Chondrocyte (in vitro differentiated cells): ENCODE measurements at places on chromosomes 2 and 18. TPM values are rescaled to one million over a fixed set of nuclear protein-coding genes. Genes with fewer than 3 reads are reported as not detected.

The ANKRD30B gene
- total RNA-seq, result not detected in 3 replicates

The G6PC2 gene
- not detected in 3 replicates for total RNA-seq

The CHRNG gene
- not detected in 3 replicates for total RNA-seq

The CLASP1 gene
- 56.0 to 71.3 TPM (median 57.9 TPM) in 3 replicates for total RNA-seq

The FOXI3 gene
- total RNA-seq, result not detected in 3 replicates

The SFT2D3 gene
- 5.1 to 7.2 TPM (median 7.1 TPM) in 3 replicates for total RNA-seq

The DNAH7 gene
- 0.03 to 0.70 TPM (median 0.20 TPM) in 3 replicates for total RNA-seq

The RNF125 gene
- 0.51 to 0.87 TPM (median 0.60 TPM) in 3 replicates for total RNA-seq

The SP3 gene
- total RNA-seq, result 56.9 to 59.4 TPM (median 58.7 TPM) in 3 replicates

The GPBAR1 gene
- total RNA-seq, result 0.10 to 0.26 TPM (median 0.22 TPM) in 3 replicates

The CNDP1 gene
- total RNA-seq, result 0.22 TPM in 1 of 3 replicates, not detected in the others

The GKN2 gene
- total RNA-seq, result not detected in 3 replicates

The NTSR2 gene
- total RNA-seq, result not detected in 3 replicates

The TBR1 gene
- not detected in 3 replicates for total RNA-seq

The CHST9 gene
- 0.56 to 1.1 TPM (median 0.82 TPM) in 3 replicates for total RNA-seq

The TEKT4 gene
- total RNA-seq, result not detected in 3 replicates

The VIT gene
- 0.15 to 2.6 TPM in 2 of 3 replicates, not detected in the other for total RNA-seq

The FABP1 gene
- total RNA-seq, result not detected in 3 replicates

The REG3A gene
- not detected in 3 replicates for total RNA-seq

The DSC1 gene
- total RNA-seq, result not detected in 3 replicates

The ZSCAN30 gene
- 8.8 to 14.7 TPM (median 9.8 TPM) in 3 replicates for total RNA-seq

The SEMA4C gene
- 20.4 to 26.7 TPM (median 24.8 TPM) in 3 replicates for total RNA-seq

The KCNF1 gene
- total RNA-seq, result not detected in 3 replicates

The GAL3ST2 gene
- total RNA-seq, result 0.52 to 1.3 TPM in 2 of 3 replicates, not detected in the other

The TCF4 gene
- total RNA-seq, result 36.8 to 91.8 TPM (median 46.6 TPM) in 3 replicates

The OR6B2 gene
- total RNA-seq, result not detected in 3 replicates

The PARD6G gene
- total RNA-seq, result 10.9 to 17.7 TPM (median 17.0 TPM) in 3 replicates

The AQP12A gene
- total RNA-seq, result not detected in 3 replicates

The PID1 gene
- total RNA-seq, result 0.95 to 1.8 TPM (median 1.8 TPM) in 3 replicates

The DTNA gene
- 3.7 to 5.8 TPM (median 3.7 TPM) in 3 replicates for total RNA-seq

The MSTN gene
- 0.44 to 0.99 TPM (median 0.45 TPM) in 3 replicates for total RNA-seq

The RESP18 gene
- total RNA-seq, result not detected in 3 replicates

The FIGLA gene
- not detected in 3 replicates for total RNA-seq

The NBAS gene
- total RNA-seq, result 42.6 to 66.5 TPM (median 47.6 TPM) in 3 replicates

The TANC1 gene
- total RNA-seq, result 28.7 to 38.2 TPM (median 29.5 TPM) in 3 replicates

The SKOR2 gene
- total RNA-seq, result not detected in 3 replicates

The C1GALT1C1L gene
- total RNA-seq, result not detected in 3 replicates

The GPAT2 gene
- total RNA-seq, result not detected in 3 replicates

The FBLN7 gene
- 0.77 to 1.3 TPM (median 1.0 TPM) in 3 replicates for total RNA-seq

The CDH2 gene
- total RNA-seq, result 175 to 208 TPM (median 198 TPM) in 3 replicates

The SERPINB10 gene
- total RNA-seq, result not detected in 3 replicates

The CXCR1 gene
- not detected in 3 replicates for total RNA-seq

The SLC19A3 gene
- 0.52 to 0.56 TPM in 2 of 3 replicates, not detected in the other for total RNA-seq

The UGT1A10 gene
- not detected in 3 replicates for total RNA-seq

The GCA gene
- 4.0 to 4.8 TPM (median 4.5 TPM) in 3 replicates for total RNA-seq

The PAIP2B gene
- total RNA-seq, result 0.67 to 0.73 TPM (median 0.70 TPM) in 3 replicates

The TMEM127 gene
- 43.9 to 54.4 TPM (median 52.5 TPM) in 3 replicates for total RNA-seq

The SERPINB4 gene
- total RNA-seq, result not detected in 3 replicates

The DOK6 gene
- total RNA-seq, result 5.9 to 15.1 TPM (median 8.9 TPM) in 3 replicates

The NT5DC4 gene
- total RNA-seq, result not detected in 3 replicates

The MC5R gene
- not detected in 3 replicates for total RNA-seq

The ACTG2 gene
- 173 to 1,480 TPM (median 1,439 TPM) in 3 replicates for total RNA-seq

The COL4A3 gene
- 1.2 to 6.8 TPM (median 1.4 TPM) in 3 replicates for total RNA-seq

The SALL3 gene
- total RNA-seq, result not detected in 3 replicates

The CFAP221 gene
- 0.45 to 0.65 TPM (median 0.46 TPM) in 3 replicates for total RNA-seq

The SLC30A3 gene
- total RNA-seq, result 0.17 to 0.31 TPM in 2 of 3 replicates, not detected in the other
